Astrocyte (in vitro differentiated cells and primary cell): ENCODE measurements at places on chromosomes 1 and 21. TPM values are rescaled to one million over a fixed set of nuclear protein-coding genes. Genes with fewer than 3 reads are reported as not detected.

SPRR1B gene
- 0.39 and 0.50 TPM in 2 replicates for total RNA-seq

DNA sequence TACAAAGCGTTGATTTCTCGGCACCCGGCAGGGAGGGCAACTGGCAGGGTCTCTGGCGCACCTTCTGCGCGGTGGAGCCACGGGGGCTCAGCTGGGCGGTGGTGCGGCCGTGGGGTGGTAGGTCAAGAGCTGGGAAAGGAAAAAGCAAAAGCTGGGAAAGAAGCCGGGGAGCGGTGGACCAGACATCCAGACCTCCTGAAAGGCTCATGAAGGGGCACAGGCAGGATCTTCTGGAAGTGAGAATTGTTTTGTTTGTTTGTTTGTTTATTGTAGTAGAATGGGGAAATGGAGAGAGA lies 7.2 kb upstream of the RNU1-1 start:
- H3K4me3 ChIP-seq, result peak overlapping the region; percentile 23
- DNase-seq, result no peak
- H3K4me1 ChIP-seq, result peaks cover 3% of the 10 kb centered on the region
- no peaks in the 10 kb centered on the region for H3K36me3 ChIP-seq
- peaks cover 22% of the 10 kb centered on the region for H3K27me3 ChIP-seq

GRCh38 chr1:63937461-63938022 lies 163.7 kb downstream of the ROR1 start:
- H3K27ac ChIP-seq, result no peak overlapping the region
- no peaks in the 10 kb centered on the region for H3K4me1 ChIP-seq
- no peak overlapping the region for H3K4me3 ChIP-seq
- DNase-seq, result no peak
- H3K27me3 ChIP-seq, result no peaks in the 10 kb centered on the region

DNA sequence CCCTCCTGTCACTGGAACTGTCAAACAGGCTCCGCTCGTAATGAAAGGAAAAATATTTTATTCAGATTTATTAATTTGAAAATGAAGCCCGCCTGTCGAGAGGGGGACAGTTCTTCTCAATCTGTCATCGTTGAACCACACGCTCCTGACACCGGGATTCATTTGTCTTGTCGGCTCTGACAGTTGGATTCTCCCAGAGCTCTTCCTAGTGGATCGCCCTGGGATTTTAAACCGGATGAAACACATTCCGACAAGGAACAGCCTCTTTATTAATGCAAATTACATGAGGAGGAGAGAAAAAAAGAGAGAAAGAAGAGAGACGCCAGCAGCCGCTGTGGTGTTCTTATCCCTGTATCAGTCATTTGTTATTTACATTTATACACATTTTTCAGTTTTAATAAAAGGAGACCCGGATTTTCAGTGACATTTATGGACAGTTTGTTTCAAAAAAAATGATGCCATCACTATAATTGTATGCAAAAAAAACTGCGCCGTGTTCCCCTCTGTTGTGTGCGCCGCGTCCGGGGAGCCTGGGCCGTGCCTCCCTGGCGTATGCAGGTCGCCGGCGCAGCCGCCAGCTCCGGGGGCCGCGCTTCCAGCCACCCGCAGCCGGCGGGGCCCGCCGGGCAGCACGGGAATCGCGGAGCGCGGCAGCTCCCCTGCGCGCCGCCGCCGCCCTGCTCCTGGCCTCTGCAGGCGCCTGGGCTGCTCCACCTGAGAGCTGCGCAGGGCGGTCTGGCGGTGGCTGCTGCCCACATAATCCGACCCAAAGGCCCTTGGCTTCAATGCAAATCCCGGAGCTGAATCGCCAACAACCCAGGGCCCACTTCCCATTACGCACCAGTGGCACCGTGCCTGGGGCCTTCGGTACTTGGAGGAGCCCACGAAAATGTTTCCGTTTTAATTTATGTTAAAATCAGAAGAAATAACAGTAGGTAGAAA lies 237.9 kb upstream of the PBX1 start:
- H3K27me3 ChIP-seq, result no peaks in the 10 kb centered on the region
- peaks cover 2% of the 10 kb centered on the region for H3K4me1 ChIP-seq
- H3K36me3 ChIP-seq, result no peaks in the 10 kb centered on the region
- H3K27ac ChIP-seq, result no peak overlapping the region

DNA sequence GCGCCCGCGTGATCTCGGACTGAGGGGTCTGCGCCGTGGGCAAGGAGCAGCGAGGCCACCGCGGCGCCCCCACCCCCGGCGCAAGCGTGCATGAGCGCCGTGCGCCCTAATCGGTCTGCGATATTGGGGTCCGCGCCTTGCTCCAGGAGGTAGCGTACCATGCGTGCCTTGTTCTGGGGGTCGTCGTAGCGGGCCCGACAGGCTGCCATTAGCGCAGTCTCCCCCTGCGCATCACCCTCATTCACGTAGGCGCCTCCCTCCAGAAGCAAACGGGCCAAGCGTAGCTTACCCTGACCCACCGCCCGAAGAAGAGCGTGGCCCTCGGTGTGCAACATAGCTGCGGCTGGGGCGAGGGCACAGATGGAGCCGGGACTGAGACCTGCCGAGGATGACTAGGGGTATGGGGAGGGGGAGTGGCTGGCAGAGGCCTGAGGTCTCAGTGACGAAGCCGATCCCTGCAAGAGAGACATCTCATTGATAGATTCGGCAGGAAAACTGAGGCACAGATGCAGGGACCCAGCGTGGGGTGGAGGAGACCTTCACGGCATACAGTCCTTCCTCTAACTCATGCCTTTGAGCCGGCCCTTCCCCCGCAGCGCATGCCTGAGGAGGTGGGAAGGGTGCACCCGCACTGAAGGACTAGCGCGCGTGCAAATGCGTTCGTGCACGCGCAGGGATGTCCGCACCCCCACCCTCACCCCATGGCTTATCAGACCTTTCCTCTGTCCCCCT lies 2.8 kb downstream of the ANKRD34A start:
- peaks cover 40% of the 10 kb centered on the region for H3K4me1 ChIP-seq
- no peaks in the 10 kb centered on the region for H3K27me3 ChIP-seq
- no peak for DNase-seq
- H3K36me3 ChIP-seq, result no peaks in the 10 kb centered on the region

- no peaks in the 10 kb centered on the region for H3K27me3 ChIP-seq
- no peak for DNase-seq
- no peaks in the 10 kb centered on the region for H3K4me1 ChIP-seq
- H3K36me3 ChIP-seq, result no peaks in the 10 kb centered on the region
- H3K4me3 ChIP-seq, result no peak overlapping the region
Observed at GRCh38 chr1:118486199-118486598, 301.2 kb upstream of the SPAG17 start.

DNA sequence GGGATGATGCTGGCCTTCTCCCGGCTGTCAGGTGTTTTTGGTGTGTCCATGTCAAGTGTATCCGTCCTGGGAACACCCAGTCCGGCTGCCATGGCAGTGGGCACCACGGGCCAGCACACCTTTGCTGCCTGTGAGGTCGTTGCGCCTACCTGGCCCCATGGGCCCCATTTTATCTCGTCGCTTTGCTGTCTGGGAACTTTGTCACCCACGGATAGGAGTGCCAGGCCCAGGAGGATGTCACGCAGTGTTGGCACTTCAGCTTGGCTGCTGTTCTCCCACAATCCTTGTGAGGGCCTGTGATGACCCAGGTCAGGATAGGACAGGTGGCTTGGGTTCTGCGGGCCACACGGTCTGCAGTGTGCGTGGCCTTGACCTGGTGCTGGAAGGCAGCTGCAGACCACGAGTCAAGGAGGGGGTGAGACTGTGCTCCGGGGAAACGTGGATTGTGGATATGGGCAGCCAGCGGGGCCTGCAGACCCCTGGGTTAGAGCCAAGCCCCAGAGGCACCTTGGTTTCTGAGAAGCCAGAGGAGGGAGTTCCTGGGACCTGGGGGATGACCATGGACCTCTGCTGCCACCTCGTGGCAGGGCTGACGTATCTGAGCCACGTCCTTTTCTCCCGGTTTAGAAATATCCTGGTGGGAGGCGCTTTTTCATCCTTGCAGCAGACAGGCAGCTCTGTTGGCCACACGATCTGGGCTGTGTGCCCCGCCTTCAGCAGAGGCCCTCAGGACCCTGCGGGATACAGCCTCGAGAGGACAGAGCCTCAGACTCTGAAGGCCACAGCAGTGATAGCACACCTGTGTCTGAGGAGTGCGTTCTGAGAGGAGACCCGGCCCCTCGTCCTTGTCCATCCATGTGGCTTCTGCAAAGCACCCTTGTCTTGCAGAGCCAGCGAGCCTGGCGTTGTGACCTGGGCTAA lies 161.1 kb upstream of the COL6A1 start:
- no peak overlapping the region for H3K4me3 ChIP-seq
- H3K27ac ChIP-seq, result no peak overlapping the region
- no peaks in the 10 kb centered on the region for H3K36me3 ChIP-seq
- DNase-seq, result peak; percentile 67
- no peaks in the 10 kb centered on the region for H3K27me3 ChIP-seq

GRCh38 chr1:118914379-118915161 lies 73.6 kb downstream of the TBX15 start:
- no peak for DNase-seq
- no peaks in the 10 kb centered on the region for H3K36me3 ChIP-seq
- H3K27ac ChIP-seq, result no peak overlapping the region
- no peaks in the 10 kb centered on the region for H3K27me3 ChIP-seq
- no peak overlapping the region for H3K4me3 ChIP-seq

DNA sequence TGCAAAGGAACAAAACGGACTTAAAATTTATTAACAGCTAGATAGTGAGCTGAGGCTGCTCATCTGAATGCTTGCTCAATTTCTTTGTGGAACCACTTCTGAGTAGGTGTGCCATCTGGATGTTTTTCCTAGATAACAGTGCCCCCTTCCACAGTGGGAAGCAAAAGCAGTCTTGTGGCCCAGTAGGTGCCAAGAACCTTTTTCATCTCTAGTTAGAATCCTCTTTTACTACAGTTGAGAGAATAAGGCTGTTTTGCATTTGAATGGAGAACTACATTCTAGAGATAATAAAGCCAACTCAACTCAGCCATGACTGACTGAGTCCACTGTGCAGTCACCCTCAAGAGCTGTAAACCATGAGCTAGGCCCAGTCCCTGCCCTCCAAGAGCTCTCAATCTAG lies 13.3 kb downstream of the F3 start:
- H3K4me1 ChIP-seq, result peaks cover 5% of the 10 kb centered on the region
- H3K27me3 ChIP-seq, result no peaks in the 10 kb centered on the region
- no peak overlapping the region for H3K4me3 ChIP-seq
- H3K36me3 ChIP-seq, result peaks cover 37% of the 10 kb centered on the region

PCSK9 gene
- 0.53 and 1.4 TPM in 2 replicates for total RNA-seq

DNA sequence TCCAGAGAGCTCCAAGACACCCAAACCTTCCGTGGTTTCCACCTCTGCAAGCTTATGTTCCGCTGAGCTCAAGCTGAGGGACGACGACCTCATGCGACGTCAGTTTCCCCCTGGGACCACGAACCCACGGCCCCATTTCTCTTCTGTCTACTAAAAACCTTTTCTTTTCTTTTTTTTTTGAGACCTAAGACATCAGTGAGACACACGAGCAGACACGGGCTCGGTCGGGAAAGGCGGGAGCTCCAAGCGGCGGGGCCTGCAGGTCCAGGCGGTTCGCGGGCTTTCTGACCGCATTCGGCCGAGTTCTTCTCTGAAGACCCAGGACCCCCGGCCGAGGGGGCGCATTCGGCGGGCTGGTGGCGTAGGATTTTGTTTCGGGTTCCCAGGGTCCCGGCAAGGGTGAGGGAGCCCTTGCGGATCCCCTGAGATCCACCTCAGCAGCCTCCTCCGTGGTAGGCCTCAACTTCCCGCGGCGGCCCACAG lies 402 bp downstream of the C21orf58 start:
- peaks cover 16% of the 10 kb centered on the region for H3K4me1 ChIP-seq
- H3K36me3 ChIP-seq, result peaks cover 6% of the 10 kb centered on the region
- H3K4me3 ChIP-seq, result peak overlapping the region; percentile 82
- DNase-seq, result no peak

- H3K36me3 ChIP-seq, result no peaks in the 10 kb centered on the region
- H3K27ac ChIP-seq, result no peak overlapping the region
- H3K27me3 ChIP-seq, result no peaks in the 10 kb centered on the region
- H3K4me1 ChIP-seq, result peaks cover 16% of the 10 kb centered on the region
- DNase-seq, result no peak
Observed at GRCh38 chr1:29279951-29280391, 43.6 kb downstream of the PTPRU start.

DNA sequence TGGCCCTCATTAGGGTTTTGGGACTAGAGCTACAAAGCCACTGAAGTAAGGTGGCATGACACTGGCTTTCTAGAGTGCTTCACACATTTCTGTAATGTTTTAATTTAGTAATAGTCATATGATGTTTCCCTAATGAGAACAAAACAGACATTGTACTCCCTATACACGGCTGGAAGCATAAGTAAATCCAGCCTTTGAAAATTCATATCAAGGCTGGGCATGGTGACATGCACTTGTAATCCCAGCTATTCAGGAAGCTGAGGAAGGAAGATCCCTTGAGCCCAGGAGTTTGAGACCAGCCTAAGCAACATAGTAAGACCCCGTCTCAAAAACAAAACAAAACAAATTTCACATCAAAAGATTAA lies 7.4 kb downstream of the USP48 start:
- no peak for DNase-seq
- no peak overlapping the region for H3K4me3 ChIP-seq

DNA sequence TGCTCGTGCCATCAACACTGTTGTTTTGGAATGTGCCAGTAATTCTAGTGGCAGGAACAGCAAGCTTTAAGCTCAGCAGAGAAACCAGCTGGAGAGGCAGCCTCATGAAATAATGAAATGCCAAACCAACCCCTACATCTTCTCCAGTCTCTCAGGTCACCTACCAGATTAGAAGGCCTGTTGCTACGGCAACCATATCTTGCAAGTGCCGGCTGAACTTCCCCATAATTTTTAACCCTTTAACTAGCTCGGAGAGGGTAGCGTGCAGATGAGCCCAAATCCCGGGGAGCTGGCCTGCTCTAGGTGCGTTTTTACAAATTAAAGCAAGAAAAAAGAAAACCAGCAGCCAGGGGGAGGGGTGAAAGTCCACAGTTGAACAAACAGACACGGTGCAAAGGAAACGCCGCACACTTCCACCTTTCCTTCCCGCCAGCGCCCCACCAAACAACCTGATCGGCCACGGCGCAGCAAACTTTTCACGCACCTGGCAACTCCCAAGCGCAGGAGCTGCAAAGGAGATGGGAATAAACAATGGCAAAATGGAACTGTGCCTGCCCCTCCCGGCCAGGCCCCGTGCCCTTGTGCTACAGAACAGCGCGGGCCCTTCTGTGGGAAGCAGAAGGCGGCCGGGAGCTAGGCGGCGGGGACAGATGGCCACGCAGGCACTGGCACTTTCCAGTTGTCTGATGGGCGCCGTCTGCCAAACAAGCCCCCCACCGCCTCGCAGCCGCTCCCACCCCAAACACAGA lies 50.1 kb downstream of the SSBP3 start:
- no peak overlapping the region for H3K4me3 ChIP-seq
- H3K36me3 ChIP-seq, result no peaks in the 10 kb centered on the region
- no peaks in the 10 kb centered on the region for H3K4me1 ChIP-seq
- DNase-seq, result no peak

GRCh38 chr1:46309401-46310159 lies 6.1 kb downstream of the UQCRH start:
- peaks cover 11% of the 10 kb centered on the region for H3K4me1 ChIP-seq
- DNase-seq, result no peak
- H3K27me3 ChIP-seq, result no peaks in the 10 kb centered on the region
- H3K4me3 ChIP-seq, result no peak overlapping the region
- no peak overlapping the region for H3K27ac ChIP-seq
- H3K36me3 ChIP-seq, result peaks cover 33% of the 10 kb centered on the region
